ENCODE measurements at places on chromosomes 2 and 18.

- DNase-seq = no peak
These were observed 5.8 kb upstream of the SLC20A1 start for GRCh38 chr2:112639936-112640335.

DNA sequence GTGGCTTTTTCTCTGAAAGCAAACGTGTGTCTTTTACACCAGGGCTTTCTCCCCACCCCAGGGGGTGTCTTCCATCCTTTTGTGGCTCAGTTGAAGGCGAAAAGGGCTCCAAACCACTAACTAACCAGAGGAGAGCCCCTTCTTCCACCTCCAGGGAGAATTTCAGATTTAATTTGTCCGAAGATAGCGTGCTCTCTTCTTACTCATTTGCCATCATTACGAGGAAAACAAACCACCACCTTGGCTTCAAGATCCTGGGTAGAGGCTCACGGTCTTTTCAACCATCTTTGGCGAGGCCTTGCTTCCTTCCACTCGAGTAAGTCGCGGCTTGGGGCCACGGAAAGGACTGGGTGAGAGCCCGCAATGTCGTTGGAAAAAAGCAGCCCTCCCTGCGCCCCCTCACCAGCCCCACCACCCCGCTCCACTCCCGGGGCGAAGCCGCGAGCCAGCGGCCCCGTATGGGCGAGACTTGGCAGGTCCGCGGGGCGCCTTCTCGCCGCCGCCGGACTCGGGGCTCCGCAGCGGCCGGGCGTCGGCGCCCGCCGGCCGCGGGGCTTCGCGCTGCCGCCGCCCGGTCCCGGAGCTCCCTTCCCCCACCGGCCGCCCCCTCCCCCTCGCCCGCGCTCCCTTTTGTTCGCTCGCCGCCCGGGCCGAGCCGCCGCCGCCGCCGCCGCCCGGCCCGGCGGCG, 1.7 kb upstream of the ZNF532 start:
- peak; percentile 44 for DNase-seq

DNA sequence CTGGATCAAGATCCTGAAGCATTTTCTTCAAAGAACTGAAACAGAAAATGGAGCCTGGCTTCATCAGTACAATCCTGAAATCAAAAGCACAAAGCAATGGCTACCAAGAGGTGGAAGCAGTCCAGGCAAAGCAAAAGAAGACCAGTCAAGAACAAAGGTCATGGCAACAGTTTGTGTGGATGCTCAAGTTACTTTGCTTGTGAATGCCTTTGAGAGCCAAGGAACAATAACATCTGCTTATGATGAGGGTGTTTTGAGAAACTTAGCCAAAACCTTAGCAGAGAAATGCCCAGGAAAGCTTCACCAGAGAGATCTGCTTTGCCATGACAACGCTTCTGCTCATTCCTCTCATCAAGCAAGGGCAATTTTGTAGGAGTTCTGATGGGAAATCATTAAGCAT, 723.1 kb downstream of the TMEM182 start:
- no peak for DNase-seq

- no peak for DNase-seq
These were observed 52.2 kb downstream of the EIF5B start for GRCh38 chr2:99389371-99389770.

GRCh38 chr18:70663141-70663540, 374.3 kb downstream of the SOCS6 start:
- no peak for DNase-seq

GRCh38 chr18:63511285-63511684, 30.9 kb upstream of the SERPINB12 start:
- DNase-seq = no peak

GRCh38 chr2:148416248-148416647, 228.3 kb upstream of the EPC2 start:
- DNase-seq = peak; percentile 30

DNA sequence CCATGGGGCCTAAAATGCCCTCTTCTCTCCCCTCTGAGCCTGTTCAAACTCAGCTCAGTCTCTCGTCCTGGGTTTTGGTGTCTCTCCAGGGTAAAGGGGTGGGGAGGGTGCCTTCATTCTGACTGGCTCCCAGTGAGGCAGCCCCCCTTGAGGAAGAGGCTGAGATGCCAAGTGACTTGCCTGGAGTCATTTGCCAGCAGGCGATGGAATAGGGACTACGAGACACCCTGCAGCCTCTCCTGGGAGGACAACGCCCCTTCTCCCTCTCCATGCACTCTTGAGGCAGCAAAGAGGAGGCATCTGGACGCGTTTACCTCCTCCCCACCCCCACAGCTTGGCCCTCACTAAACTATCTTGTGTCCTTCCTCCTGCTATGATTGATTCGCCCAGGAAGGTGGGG, 760 bp upstream of the STON1 start:
- no peak for DNase-seq

DNA sequence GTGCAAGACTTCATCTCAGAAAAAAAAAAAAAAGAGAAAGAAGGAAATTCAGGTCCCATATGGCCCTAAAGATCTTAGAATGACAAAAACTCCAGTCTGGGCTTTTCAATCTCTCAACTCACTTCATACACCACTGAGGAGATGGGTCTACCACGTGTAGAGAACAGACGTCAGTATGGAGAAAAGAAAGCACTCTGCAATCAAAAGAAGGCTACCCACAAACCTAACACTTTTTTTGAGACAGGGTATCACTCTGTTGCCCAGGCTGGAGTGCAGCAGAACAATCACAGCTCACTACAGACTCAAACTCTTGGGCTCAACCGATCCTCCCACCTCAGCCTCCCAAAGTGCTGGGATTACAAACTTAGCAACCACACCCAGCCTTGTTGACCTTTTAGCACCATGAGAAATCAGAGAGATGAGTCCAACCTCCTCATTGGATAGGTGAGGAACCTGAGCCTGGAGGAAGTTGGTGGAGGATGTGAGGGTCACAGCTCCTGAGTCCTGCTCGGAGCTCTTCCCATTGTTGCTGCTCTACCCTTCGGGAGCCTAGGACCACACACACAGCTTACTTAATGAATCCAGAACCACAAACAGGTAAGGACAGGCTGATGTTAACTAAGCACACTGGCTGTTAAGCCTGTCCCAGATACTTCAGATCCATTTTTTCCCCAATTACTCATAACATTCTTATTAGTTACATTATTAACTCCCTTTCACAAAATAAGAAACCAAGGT, 23.7 kb downstream of the TBC1D8 start:
- DNase-seq = no peak

DNA sequence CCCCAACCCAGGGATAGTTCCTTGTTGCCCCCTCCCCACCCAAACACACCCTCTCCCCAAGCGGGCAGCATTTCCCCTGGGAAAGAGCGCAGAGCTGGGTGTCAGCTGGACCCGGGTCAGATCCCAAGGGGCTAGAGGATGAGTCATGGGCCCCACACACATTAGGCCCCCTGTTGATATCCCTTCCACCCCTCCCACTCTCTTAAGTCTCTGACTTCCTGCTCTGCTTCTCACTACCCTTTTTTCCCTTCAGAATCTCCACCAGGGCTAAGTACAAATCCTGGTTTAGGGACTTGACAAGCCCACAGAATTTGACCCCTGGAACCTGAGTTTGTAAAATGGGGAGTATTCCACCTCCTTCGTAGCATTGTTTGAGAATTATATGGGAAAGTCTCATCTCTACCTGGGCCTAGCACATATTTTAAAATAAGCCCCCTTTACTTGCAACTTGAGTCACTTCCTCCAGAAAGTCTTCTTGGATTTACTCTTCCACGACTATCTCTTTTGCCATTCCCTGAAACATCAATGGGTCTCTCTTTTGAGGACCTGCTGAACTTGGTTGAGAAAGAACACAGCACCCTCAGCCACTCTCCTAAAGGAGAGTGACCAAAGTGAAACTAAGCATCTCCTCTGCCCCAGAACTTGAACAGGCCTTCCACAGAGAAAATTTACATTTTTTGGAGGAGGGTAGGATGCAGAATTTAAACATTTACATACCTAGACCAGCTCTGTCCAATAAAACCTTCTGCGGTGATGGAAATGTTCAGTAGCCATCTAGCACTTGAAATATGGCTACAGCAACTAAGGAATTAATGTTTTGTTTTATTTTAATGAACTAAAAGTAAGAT, 4.7 kb downstream of the RTKN start:
- DNase-seq = no peak

DNA sequence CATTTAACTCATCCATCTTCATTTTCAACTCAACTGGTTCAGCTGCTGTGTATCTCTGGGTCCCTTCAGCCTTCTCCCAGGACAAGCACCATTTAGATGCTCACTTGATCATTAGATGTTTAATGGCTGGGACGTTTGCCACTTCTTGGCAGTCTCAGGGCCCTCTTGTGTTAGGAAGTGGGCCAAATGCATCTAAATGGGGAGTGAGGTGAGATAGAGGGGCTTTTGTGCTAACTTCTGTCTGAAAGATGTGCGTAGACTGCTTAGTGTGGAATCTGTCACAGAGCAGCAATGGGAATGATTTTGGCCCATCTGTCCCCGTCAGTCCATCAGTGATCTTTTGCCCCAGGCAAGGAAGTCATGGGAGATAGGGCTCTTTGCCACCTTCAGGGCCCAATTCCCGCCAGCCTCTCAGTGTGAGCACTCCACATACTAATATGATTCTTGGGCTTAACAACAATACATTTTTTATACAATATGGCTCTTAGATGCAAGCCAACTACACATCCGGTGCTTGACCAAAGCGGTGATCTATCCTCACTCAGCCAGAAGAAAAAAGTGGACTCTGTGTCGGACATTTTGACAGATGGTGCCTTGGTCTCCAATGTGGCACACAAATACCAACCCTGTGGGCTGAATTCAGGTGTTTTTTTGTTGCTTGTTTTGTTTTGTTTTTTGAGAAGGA, 95.7 kb upstream of the EPC2 start:
- DNase-seq = no peak

GRCh38 chr2:201779901-201780673, 646 bp downstream of the ALS2 start:
- DNase-seq = no peak

DNA sequence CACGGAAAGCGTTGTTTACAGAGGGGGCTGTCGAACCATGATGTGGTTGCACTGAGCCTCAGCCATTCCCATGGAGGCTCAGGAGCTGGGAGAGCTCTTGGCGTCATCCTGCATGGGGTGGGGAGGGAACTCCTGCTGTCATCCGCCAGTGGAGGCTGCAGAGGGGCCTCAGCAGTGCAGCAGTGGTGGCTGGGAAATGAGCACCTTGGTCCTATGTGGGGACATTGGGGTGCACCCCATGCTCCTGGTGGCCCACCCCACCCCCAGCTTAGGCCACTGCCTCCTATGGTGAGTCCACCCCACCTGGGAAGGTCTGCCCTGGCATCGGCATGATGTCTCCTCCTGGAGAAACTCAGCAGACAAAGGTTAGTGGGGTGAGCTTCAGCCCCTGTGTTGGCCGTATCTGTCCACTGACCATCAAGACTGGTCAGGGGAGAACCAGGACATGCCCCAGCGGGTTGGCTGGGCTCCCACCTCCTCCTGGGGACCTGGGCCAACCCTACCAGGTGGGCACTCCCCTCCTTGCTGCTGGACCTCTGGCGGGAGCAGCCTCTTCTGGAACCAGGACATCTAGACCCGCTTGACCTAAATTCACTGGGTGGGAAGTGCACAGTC, 67.8 kb upstream of the HDAC4 start:
- DNase-seq = no peak

- DNase-seq = no peak
These were observed 327.0 kb upstream of the THUMPD2 start for GRCh38 chr2:40106061-40106460.

DNA sequence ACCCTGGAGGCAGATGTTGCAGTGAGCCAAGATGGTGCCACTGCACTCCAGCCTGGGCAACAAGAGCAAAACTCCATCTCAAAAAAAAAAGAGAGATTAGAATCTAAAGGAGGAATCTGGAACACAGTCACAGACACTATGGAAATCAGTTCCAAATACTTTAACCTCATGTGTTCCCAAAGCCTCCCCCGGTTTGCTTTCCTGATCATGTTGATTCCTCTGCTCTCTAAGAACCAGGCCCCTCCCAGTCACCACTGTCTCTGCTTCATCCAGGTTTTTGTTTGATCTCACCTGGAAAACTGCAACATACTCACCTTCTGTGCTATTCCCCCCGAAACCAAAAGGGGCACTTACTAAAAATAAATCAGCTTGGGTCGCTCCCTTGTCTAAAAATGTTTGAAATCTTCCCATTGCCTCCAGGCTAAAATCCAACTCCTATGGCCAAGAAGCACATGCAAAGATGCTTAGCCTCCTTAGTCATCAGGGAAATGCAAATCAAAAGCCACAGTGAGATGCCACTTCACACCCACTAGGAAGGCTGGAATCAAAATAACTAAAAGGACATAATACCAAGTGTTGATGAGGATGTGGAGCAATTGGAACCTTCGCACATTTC, 6.2 kb upstream of the NEU2 start:
- no peak for DNase-seq

DNA sequence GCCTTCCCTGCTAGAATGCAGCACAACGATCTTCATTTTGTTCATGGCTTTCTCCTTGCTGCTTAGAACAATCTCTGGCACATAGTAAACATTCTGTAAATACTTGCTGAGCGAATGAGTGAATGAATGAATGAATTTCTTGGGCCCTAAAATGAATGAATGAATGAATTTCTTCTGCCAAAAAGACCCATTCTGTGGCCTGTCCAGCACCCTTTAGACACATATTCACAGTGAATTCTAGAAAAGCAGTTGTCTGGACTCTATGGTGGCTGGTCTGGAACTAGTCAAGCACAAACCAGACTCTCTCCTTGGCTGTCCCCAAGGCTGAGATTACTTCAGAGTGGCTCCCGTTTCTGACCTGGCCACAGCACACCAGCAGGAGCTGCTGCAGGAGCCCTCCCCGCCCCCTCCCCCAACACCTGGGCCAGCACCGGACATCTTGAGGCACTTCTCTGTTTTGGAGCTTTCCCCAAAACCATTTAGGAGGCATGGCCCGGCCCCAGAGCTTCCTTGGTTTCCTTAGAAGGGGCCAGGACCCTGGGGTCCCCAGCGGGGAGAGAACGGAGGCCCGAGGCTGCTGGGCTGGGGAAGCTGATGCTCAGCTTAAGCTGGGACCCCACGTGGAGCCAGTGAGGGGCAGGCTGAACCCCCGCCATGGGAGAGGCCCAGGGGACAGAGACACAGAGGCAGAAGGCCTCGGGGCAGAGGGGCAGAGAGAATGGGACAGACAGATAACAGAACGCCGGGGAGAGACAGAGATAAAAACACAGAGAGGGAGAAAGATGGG, 159.0 kb downstream of the ZFP36L2 start:
- DNase-seq = no peak

DNA sequence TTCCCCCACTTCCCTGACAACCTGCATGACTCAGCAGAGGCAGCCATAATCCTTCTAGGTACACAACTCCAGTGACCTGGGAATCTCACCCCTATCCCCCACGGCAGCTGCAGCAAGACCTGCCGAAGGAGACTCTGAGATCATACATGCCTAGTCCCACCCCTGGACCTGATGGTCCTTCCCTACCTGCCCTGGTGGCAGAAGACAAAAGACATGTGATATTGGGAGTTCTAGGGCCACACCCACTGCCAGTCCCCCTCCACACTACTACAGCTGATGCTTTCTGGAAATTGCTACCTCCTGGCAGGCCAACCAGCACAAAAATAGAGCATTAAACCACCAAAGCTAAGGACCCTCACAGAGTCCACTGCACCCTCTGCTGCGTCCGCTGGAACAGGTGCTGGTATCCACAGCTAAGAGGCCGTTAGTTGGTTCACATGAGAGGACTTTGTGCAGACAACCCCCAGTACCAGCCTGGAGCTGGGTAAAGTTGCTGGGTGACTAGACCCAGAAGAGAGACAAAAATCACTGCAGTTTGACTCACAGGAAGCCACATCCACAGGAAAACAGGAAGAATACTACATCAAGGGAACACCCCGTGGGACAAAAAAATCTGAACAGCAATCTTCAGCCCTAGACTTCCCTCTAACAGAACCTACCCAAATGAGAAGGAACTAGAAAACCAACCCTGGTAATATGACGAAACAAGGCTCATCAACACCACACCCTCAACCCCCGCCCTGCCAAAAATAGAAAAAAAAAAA, 12.5 kb downstream of the MARCO start:
- no peak for DNase-seq

All from NCI-H774 (cell line).